Activated T-cell treated with anti-CD3 and anti-CD28 coated beads for 4 hours (primary cell): ENCODE measurements at places on chromosomes 5 and 9.

- no peak for DNase-seq
These were observed 471.0 kb downstream of the EFNA5 start for GRCh38 chr5:107199756-107200155.

DNA sequence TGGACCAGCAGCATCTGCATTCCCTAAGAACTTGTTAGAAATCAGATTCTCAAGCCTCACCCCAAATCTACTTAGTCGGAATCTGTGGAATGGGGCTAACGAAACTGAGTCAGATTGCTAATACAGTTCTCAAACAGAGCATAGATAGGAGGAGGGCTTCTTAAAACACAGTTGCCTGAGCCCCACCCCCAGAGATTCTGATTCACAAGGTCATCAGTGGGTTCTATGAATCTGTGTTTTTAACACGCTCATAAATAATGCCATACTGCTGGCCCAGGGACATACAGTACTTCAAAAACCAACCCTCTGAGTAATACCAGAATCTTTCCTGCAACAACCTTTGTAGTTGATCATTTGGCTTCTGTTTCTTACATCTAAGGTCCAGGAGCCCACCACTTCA lies 32.9 kb upstream of the GARNL3 start:
- DNase-seq: no peak

DNA sequence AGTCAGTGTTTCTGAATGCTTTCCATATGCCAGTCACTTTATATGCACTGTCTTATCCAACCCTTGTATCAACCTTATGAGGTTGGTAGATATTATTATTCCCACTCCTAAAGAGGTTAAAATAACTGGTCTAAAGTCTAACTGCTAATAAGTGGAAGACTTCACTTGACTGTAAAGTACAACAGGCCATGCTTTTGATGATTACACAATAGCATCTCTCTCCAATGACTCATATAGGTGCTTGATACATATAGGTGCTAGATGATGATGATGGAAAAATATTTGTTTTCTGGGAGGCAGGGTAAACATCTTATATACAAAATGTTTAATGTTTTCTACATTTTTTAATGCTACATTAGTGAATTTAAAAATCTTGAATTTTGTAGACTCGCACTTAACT lies 75.9 kb upstream of the NR3C1 start:
- DNase-seq: no peak

DNA sequence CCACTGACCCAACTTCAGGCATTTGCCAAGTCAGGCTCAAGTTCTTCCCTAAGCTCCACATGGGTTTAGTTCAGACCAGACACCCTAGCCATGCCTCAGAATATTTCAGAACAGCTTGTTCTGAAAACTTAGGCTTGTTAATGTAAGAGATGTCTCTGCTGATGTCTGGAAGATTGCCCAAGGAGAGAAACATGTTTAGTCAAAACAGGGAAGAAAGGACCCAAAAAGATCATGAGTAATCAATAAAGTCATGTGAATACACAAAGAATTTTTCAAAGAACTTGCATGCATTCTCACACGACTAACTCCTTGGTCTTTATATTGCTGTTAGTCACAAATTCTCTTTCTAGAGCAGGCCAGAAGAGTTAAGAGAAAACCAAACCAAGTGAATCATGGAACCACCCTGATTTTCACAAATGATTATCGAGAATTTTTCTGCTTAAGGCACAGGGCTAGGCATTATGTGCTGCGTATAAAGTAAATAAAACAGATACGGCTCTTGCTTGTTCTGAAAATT lies 158.1 kb upstream of the HMHB1 start:
- DNase-seq: no peak

DNA sequence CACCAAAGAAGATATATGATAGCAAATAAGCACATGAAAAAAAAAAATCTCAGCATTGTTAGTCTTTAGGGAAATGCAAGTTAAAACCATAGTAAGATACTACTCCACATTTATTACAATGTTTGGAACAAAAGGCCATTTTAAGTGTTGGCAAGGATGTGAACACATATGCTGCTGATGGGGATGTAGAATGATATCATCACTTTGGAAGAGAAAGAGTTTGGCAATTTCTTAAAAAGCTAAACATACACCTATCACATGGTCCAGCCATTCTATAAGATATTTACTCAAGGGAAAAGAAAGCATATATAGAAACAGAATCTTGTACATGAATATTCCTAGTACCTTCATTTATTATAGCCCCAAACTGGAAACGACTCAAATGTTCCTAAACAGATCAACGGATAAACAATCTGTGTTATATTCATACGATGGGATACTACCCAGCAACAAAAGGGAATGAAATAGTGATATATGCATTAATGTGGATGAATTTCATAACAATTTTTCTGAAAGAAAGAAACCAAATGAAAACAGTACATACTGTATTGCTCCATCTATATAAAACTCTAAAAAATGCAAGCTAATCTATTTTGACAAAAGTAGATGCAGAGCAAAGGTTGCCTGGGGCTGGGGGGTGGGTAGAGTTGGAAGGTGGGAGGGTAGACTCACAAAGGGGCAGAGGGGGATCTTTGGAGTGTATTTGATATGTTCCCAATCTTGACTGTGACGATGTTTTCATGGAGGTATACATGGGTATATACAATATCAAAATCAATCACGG lies 45.7 kb upstream of the SMAD5 start:
- no peak for DNase-seq

DNA sequence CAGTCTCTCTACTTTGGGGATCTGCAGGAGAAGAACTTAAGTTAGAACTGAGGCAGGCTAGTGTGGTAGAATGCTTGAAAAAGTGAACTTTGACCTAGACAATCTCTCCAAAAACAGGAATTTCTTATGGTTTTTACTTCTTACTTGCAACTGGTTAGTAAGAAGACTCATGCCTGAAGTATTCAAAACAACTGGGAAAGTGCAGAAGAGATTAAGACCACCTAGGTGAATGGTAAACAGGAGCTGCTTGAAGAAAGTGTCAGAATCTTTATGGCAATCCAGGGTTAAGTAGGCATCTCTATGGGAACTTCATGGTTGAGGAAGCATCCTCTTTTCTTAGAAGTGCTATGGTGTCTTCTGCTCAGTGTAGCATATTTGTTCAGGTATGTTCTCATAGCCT lies 428.6 kb upstream of the TLE4 start:
- no peak for DNase-seq

GRCh38 chr5:61837788-61838187 lies 468.2 kb upstream of the KIF2A start:
- no peak for DNase-seq

DNA sequence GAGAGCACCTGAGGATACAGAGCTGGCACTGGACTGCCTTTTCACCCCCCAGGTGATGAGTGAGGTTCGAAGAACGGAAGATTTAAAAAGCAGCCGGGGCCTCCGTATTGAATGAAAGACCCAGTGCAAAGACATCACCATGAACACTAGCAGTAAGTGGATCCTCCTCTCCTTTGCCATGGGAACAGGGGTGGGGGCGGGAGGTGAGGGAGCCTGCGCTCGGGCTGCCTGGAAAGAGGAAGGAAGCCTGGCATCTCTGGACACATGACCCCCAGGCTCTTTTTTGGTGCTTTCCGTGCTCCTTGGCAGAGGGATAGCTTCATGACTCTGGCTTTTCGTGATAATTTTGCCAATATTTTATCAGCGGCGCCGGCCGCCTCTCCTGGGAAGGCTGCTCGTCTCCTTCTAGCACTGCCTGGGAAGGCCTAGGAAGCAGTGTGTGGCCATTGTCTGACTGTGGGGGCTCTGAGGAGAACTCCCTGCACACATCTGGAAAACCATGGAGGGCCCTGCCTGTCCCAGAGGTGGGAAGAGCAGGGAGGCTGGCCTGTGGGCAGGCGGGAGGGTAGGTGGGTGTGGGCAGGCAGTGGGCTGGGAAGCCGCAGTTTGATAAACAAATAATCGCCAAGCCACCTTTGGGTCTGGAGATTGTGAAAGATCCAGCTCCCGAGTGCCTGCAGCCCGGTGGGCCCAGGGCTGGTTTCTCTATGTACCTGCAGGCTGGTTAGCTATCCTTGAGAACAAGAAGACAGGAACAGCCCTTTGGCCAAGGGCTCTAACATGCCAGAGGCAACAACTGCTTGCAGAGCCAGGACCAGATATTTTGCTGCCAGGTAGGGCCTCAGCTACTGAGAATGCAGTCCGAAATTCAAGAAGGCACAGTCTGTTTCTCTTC lies 911 bp downstream of the ABLIM3 start:
- DNase-seq: no peak

DNA sequence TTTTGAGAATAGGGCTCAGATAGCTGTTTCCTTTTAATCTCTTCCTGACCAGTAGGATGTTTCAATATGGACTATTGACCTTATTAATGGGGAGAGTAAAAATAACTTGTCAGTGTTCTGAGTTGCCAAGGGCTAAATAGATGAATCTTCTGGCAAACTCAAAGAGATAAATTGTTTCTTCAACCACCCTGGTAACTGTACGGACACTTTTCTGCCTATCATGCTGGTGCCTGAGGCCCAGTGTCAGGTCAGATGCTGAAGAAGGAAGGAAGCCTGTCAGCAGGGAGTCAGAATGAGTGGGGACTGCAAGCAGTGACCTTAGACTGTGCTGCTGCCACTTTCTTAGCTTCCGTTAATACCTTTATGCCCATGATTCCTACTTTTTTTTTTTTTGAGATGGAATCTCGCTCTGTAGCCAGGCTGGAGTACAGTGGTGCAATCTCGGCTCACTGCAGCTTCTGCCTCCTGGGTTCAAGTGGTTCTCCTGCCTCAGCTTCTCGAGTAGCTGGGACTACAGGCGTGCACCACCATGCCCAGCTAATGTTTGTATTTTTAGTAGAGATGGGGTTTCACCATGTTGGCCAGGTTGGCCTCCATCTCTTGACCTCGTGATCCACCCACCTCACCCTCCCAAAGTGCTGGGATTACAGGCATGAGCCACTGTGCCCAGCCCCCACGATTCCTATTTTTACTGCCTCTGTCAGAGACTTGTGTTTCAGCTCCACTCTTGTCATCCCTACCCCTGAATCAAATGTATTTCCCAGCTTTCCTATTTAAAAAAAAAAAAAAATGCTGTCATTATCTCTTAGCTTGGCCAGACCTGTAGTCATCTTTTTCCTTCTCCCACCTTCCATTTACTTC lies 33.7 kb downstream of the TGFBR1 start:
- DNase-seq: no peak

DNA sequence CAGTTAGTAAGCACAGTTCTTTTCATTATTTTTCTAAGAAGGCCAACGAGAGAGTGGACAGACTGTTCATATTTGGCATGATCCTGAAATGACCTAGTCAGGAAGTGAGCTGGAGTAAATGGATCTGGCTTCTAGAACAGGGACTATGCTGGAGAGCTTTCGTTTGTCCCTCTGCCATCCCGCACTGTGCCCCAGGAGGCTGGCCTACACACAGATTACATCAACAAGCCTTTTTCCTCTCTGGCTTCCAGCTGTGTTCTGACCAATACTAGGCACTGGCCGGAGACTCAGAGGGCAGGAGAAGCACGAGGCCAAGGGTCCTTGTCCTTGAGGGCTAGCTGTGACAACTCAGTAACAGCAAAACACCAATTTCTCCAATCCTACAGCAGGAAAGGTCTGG lies 127.8 kb downstream of the MED27 start:
- DNase-seq: no peak

GRCh38 chr5:12851761-12852160 lies 947.5 kb upstream of the CTNND2 start:
- no peak for DNase-seq

GRCh38 chr5:111311666-111312065 lies 87.5 kb downstream of the CAMK4 start:
- DNase-seq: no peak

DNA sequence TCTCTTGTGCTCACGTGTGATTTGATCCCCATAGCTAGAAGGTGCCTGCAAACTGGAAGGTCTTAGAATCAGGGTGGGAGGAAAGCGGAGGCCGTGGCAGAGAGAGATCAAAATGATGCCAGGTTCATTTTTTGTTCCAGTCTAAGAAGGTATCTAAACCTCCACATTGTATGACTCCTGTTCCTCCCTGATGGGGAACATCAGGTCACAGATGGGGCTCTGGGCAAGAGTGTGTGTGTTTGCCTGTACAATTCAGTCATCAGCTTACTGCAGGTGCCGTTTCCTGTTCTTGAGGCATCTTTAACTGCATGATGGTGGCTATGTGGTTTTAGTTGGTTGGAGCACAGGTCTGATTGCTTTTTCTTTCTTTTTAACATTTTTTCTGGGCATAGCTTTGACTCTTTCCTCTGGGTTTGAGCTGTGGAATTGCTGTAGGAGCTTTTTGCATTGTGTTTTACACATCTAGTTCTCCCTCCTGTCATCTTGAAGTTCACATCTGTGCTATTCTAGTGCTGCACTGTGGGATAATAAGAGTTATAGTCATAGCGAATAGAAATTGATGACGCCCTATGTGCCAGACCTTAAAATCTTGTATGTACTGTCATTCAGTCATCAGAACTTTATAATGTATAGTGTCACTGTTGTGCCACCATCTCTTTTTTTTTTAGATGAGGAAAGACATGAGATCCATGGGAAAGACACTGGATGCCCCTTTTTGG lies 30.8 kb downstream of the ARHGAP26 start:
- peak; percentile 11 for DNase-seq

- DNase-seq: no peak
These were observed 71.5 kb downstream of the GADD45G start for GRCh38 chr9:89676281-89676680.

- DNase-seq: peak; percentile 21
These were observed 6.1 kb upstream of the ZNF79 start for GRCh38 chr9:127418037-127418471.

DNA sequence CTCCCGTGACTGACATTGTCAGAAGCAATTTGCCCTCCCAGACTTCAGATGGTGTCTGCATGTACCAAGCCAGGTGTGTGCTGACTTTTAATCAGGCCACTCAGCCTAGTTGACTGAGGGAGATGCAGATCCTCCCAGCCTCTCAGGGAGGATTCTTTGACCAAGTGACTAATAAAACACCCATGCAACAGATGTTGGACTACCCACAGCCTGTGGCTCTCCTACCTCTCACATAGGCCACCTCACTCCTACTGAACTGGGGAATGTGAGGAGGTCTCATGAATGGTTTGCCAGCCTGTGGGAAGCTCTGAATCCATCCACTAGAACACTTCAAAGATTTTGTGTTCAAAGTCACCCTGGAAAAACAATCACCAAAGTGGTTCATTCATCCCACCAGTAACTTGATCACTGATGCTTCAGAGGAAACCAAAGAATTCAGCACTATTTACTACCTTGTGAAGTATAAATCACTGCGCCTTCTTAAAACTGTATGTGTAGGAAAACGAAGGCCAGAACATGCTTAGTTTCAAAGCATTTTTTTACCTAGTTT lies 80.1 kb downstream of the ESM1 start:
- no peak for DNase-seq

DNA sequence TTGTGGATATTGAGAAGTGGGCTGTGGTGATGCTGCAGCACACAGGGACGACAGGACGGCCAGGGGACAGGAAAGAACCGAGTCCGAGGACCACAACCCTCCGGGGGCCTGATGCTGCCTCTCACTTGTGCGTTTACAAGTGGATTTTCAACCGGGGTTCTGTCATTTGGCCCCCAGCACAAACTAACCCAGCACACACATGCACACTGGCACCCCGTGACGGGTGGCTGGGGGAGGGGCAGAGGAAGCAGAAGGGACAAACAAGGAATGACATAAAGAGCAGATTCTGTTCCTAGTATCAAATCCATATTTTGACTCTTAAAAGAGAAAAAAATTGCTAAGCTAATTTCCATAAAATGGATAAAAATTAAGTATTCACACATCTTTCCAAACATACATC lies 18.3 kb upstream of the ZFYVE16 start:
- no peak for DNase-seq
